ENCODE measurements at places on chromosomes 6 and 20.

GRCh38 chr6:112286500-112287144, 32.3 kb upstream of the LAMA4 start:
- DNase-seq, result no peak

- DNase-seq, result no peak
These were observed 27.1 kb downstream of the BCAS4 start for GRCh38 chr20:50821994-50822393.

GRCh38 chr20:58722877-58723627, 30.5 kb downstream of the NPEPL1 start:
- no peak for DNase-seq

DNA sequence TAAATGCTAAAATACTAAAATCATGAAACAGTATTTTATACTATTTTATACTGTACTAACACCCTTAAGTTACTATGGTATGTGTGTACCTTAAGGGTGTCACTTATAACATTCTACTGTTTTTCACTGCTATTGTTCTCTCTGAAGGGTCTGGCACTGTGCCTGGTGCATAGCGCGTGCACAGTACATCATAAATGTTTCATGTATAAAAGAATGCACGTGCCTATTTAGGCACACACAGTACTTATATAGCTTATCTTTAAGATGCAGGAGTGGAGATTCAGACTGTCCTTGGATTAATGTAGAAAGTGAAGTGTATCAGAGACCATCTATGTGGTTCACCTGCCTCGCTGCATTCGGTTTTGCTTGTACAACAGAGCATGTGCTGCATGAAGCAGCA, 64.0 kb upstream of the SGK1 start:
- DNase-seq, result no peak

- no peak for DNase-seq
These were observed 12.0 kb upstream of the IRF4 start for GRCh38 chr6:379410-380181.

DNA sequence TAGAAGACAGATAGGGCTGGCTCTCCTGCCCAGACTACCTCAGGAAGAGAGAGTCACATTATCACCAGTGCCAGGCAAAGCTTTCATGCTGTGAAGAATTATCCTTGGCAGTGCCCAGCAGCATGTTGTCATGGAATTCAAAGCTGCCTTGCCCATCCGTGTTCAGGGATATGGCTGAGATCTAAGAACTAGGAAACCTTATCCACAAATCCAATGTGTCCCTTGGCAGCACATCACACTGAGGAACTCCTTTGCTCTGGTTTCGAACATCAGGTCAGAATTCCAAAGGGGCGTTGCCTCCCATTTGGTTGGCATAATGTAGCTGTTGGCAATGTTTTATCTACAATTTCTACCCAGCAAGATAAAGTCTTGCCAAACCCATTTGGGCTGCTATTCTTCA, 52.7 kb downstream of the ADGRF1 start:
- no peak for DNase-seq

DNA sequence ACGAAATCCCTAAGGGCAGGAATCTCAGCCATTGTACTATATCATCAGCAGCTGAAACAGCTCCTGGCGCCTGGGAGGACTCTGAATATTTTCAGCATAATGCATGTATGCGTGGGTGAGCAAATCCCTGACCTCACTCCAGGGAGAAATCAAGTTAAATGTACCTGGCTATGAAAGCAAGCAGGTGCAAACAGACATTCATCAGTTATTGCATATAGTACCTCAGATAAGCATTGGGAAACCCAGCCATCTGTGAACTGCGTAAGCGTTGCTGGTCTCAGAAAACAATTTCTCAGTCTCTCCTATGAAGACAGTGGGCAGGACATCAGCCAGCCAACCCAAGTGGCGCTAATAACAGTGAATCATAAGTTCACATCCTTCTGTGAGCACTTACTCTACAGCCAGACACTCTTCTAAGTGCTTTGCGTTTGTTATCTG, 622.6 kb downstream of the EPM2A start:
- DNase-seq, result no peak

DNA sequence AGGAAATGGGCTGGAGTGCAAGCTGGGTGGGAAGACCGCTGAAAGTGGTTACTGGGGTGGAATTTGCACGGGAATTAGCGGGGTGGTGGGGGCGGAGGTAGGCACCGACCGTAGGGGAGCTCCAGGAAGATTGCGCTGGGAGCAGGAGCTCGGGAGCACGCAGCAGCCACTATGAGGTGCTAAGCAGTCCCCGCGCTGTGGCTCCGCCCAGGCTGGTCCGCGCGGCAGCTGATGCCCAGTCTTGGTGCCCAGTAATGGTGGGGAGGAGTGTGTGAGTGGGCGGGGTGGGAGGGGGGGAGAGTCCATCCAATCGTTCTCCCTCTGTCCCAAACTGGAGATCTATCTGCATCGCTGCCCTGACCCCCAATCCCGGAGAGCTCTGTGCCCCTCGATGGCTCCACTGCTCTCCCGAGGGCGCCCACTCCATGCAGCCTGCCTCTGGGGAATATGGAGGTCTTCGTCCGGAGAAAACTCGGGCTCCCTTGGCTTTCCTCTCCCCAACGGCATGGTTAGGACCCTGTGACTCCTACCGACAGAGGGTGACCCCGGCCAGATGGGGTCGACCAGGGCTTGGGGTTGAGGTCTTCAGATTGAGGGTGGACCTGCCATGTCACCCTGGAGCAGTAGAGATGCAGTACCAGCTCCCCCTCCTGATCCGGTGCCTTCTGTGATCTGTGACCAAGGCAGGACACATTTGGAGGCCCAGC, 5.3 kb downstream of the TP53TG5 start:
- no peak for DNase-seq

DNA sequence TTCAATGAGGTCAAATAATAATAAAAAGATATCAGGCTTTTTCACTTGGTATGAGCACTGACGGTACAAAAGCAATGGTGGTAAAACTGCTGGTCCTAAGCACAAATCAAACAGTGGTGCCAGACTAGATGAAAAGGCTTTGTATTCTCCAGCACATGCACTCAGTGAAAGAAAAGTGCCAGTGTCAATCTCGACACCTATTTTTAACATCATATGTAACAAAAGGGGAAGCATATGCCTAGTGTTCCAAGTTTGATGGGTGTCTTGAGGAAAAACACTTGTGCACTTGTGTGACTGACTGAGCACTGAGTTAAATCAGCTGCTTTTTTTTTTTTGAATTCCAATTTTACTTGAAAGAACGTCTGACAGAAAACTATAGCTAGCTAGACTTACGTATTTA, 27.3 kb downstream of the MED23 start:
- DNase-seq, result no peak

GRCh38 chr6:89566008-89566800, 72.3 kb downstream of the LYRM2 start:
- no peak for DNase-seq

- DNase-seq, result peak; percentile 99
These were observed 3.4 kb downstream of the LY86 start for GRCh38 chr6:6591778-6592465.

GRCh38 chr6:146300521-146300920, 243.1 kb upstream of the RAB32 start:
- no peak for DNase-seq

DNA sequence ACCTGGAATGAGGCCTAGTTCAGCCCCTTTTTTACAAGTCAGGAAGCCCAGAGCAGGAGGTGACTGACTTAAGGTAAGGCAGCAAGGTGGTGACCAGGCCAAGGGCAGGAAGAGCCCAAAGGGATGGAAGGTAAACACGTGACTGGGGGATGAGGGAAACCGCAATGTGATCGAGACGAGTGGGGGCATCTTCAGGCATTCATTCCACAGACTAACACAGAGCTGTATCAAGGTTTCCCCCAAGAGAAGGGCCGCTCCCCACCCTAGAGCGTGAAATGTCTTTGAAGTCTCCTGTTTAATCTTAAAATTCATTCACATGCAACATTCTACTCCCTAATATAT, 76.3 kb upstream of the PIM1 start:
- no peak for DNase-seq

DNA sequence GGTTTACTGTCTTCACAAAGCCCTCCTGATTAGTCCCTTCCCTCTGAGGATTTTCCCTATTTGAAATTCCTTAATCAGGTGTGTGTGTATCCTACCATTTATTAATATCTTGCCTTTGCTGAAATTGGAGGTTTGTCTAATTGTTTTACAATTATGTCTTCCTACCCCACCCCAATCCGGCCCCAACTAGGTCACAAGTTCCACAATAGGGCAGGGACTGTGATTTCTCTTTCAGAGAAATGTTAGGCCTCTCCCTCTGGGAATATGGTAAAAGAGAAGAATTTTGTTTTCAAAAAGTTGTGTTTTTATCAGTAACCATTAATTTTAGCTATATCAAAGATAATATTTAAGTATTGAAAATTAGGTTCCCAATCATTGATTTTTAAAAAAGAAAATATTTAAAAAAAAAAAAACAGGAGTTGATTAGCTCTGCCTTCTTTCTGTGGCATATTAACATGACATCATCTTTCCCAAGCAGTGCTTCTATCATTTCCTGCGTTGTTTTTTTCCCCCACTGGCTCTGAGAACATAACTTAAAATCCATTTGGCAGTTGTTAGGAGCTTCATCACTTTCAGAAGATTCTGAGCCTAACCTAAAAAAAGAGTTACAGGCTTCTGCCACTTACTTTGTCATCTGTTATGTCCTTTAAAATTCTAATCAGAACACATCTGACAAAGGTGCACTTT, 36.1 kb downstream of the BLOC1S5 start:
- no peak for DNase-seq

- DNase-seq, result no peak
These were observed 34.7 kb downstream of the SUN5 start for GRCh38 chr20:32969356-32970114.

DNA sequence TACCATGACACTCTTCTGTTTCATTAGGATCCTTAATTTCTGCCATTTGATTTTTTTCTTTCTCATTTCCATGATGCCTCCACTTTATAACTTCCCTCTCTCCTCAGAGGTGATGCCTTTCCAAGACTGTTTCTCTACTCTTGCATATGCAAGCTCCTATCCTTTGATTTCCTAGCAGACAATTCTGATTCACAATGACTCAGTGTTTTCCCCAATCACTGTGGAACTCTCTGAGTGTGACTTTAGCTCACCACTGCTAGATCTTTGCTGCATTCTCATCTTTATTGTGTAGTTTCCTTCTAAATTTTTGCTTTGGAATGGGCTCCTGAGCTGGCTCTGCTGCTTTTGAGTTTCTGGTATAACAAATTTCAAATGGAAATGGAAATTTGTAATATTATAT, 184.9 kb downstream of the TINAG start:
- DNase-seq, result no peak
